ENCODE measurements at places on chromosomes 2 and 18. TPM values are rescaled to one million over a fixed set of nuclear protein-coding genes. Genes with fewer than 3 reads are reported as not detected.

DNA sequence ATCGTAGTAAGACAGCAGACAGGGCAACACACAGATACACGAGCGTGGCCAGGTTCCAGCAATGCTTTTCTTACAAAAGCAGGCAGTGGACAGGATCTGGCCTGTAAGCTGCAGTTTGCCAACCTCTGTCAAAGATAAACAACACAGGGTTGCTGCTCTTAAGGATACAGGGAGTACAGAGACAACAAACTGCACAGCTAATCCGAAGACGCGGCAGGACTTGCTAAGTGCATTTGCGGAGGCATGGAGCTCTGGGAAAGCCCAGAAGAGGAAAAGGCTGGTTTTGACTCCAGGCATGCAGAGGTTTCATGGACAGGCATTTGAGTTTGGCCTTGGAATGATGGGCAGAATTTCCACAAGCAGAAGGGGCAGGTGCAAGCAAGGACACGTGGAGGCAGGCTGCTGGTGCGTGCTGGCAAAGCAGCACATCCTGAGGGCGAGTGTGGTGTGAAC lies 24.4 kb downstream of the SERTAD2 start:
- no peak for DNase-seq

GRCh38 chr2:173307293-173307692 lies 47.4 kb upstream of the CDCA7 start:
- no peak for DNase-seq

DNA sequence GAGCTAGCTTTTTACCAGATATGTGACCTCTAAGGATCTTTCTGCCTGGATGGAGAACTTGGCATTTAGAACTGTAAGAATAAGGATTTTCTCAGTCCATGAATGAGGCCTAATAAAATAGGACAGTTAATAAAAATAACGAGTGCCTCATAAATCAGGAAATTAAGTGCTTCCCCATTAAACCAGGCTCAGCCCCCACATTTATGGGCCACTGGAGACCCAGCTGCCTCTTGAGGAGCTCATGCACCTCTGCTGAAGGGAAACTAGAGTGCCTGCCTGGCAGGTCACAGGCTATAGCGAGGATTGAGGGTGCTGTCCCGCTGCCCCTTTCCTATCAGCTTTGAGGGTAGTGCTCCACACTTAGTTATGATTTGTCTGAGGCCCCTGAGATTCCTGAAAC lies 158.0 kb downstream of the ALK start:
- no peak for DNase-seq

GRCh38 chr2:218829868-218830451 lies 1.6 kb downstream of the PRKAG3 start:
- peak; percentile 61 for DNase-seq

DNA sequence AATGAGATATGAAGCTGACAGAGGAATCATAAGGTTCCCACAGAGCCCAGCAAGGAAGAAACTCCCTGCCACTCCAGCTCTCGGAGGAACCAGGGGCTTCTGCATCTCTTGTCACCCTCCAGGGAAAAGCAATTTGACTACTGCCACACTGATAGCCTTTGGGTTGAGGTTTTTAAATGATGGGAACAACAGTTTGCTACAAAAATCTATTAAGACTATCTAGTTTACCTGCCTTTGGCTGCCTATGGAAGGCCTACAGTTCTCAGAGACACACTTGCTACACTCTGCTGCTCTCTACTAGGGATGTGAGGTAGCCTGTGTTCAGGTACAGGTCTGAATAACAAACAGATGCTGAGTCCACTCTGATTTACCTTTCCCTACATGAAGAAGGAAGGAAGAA lies 161.9 kb downstream of the NBAS start:
- DNase-seq: no peak

DNA sequence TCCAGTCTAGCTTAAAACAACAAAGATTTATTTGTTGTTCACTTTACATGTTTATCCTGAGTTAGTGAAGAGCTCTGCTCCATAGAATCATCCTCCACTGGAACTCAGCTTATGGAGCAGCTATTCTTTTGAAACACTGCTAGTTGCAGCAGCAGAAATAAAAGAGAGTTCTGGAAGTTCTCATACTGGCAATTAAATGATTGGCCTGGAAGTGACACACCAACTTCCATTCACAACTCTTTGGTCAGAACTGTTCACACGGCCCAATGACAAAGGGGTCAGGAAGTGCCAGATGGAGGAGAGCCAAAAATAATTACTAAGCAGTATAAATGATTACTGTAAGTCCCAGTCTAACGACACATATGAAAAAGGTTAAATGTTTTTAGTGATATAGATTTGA lies 39.1 kb downstream of the FBXO11 start:
- DNase-seq: peak; percentile 75

DNA sequence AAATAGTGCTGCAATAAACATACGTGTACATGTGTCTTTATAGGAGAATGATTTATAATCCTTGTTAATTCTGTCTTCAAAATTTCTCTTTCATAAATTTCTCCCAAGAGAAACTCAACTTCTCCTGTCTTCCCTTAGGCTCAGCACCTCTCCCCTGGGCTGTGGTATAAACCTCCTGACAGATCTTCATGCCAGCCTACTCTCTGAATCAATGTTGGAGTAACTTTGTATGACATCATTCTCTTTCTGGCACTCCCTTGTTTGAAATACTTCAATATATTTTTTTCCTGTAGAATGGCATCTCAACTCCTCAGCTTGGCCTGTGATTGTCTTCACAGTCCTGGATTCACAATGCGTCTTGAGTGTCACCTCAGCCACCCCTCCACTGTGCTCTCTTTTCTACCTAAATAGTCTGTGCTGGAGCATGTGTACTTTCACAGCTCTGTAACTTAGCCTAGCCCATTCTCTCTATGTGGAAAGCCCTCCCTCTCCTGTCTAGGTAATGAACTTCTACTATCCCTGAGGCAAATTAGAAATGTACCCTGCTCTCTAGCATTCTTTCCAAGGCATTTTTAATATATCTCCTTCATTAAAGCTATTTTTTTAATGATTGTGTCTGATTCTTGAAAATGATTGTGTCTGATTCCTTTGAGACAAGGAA lies 649.9 kb upstream of the FANCL start:
- DNase-seq: no peak

DNA sequence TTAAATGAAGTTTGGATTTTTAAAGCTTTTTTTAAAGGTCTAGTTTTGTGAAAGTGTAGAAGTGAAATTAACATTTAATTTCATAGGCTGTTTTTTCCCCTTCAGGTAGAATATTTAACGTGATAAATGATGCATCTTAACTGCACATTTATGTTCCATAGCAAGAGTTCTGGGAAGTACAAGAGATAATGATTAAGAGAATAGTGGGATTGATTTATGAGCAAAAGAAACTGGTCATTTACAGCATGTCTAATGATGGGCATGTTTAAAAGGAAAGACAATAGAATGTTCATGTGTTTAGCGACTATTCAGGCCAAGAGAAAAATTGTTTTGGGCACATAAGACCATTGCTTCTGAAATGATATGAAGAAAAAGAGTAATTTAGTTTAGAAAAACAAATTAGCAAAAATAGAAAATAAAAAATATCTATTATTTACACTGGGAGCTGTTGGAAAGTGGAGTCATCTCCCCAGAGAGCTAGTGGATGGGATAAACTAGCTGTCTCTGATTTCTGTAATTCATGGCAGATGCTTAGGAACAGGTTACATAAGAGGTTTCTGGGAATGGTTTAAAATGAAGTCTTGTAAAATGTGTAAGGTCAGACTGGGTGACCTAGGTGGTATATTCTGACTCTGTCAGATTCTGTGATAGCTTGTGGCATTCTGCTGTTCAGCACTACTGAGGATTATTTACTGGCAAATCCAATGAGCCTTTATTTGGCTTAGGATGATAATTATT lies 60.7 kb downstream of the WDR7 start:
- no peak for DNase-seq

GRCh38 chr2:17579605-17580318 lies 39.3 kb downstream of the VSNL1 start:
- DNase-seq: no peak

DNA sequence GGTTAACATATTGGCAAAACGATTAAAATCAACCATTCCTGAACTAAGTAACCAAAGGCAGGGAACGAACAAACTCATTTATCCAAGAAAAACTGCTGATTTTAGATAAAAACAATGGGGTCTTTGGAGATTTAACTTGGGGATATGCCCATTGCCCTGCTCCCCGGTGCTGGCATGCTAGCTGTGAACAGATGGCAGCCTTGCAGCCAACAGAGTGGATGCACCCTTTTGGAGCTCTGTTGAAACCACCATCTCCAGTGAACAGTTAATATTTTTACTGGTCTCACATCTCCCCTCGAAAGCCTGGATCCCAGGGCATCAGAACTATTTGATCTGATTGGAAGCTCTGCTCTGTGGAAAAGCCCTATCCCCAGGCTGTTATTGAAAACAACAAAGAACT lies 303.1 kb downstream of the TGIF1 start:
- DNase-seq: no peak

DNA sequence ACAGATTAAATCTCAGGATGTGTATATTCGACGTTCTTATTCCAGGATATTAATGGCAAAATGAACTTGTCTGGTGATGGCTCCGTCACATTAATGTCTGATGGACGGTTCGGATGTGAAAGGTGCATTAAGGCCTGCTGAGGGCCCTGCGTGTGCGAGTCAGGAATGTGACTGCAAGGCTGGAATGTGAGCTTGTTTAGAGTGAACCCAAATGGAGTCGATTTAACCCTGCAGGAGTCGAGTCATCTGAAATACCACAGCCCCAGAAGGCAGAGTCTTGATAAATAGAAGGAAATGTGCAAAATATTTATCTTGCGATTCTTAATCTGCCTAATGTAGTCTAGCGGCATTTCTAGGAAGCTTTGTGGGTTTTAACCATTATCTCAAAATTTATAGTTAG lies 44.3 kb downstream of the RDH14 start:
- no peak for DNase-seq

- no peak for DNase-seq
Measured at GRCh38 chr2:161223139-161223732, 63.0 kb downstream of the TANK start.

- DNase-seq: no peak
Measured at GRCh38 chr2:181041661-181042060, 61.3 kb downstream of the UBE2E3 start.

DNA sequence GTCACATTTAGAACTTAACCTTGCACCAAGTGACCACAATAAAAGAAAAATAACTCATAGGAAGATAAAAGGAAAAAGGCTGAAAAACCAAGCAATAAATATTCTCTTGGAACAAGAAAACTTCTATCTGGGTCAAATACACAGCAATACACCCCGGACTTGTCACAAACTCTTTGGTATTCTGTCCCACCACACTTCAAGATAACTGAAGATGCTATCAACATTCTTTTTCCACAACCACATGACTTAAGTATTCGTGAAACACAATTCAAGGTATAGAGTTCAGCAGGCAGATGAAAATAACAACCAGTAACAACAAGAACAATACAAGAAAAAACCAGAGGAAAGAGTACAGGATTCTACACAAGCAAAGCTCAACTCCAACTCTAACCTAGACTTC lies 18.0 kb downstream of the MBD2 start:
- DNase-seq: no peak

- DNase-seq: no peak
Measured at GRCh38 chr18:38933322-38933721, 1367.7 kb upstream of the CELF4 start.

GRCh38 chr18:47701134-47701533 lies 229.3 kb downstream of the SMAD2 start:
- no peak for DNase-seq

DNA sequence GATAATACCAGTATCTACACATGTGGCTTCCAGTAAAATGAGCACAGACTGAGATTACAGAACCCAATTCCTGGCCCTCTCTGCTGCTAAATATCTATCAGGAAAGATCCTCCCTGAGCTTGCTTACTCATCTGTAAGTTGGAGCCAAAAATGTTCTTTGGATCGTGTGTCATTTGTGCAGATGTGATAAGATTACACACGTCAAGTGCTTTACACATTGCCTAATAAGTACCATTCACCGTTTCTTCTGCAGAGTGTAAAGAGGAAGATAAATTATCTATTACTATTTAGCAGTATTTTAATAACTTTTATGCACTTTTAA lies 23.2 kb upstream of the SLC20A1 start:
- DNase-seq: no peak

RUFY4 gene
- not detected for total RNA-seq

TCF7L1 gene
- 7.4 TPM for total RNA-seq

LYPD6 gene
- total RNA-seq: 0.24 TPM

HRH4 gene
- 0.28 TPM for total RNA-seq

SNRPD1 gene
- 23.5 TPM for total RNA-seq

Measured in heart right ventricle (tissue), 16 donors.